A172 (cell line): ENCODE measurements at places on chromosomes 7 and 10. TPM values are rescaled to one million over a fixed set of nuclear protein-coding genes. Genes with fewer than 3 reads are reported as not detected.

- no peak for DNase-seq
These were observed 14.2 kb downstream of the CLRN3 start for GRCh38 chr10:127878475-127879055.

DNA sequence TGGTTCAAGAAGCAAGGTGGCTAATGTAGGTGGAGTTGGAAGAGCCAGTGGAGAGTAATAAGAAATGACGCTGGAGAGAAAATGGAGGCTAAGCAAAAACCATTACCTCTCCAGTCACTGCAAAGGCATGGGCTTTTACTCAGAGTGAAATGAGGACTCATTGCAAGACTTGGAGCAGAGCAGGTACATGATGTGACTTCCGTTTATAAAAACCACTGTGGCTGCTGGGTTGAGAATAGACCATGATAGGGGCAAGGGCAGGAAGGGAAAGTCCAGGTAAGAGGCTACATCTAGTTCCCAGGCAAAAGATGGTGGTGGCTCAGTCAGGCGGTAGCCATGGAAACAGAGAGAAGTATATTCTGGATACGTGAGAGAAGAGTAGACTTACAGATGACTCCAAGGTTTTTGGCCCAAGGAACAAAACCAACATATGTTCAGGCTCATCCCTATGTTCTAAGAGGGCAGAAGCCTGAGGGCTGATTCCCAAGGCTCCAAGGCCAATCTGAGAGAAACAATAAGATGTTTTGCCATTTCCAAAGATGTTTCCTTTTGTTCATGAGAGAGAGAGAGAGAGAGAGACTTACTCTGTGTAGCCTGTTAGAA lies 21.5 kb upstream of the PDE1C start:
- DNase-seq, result no peak

- no peak for DNase-seq
These were observed 484.8 kb upstream of the DPP6 start for GRCh38 chr7:153567426-153567825.

DNA sequence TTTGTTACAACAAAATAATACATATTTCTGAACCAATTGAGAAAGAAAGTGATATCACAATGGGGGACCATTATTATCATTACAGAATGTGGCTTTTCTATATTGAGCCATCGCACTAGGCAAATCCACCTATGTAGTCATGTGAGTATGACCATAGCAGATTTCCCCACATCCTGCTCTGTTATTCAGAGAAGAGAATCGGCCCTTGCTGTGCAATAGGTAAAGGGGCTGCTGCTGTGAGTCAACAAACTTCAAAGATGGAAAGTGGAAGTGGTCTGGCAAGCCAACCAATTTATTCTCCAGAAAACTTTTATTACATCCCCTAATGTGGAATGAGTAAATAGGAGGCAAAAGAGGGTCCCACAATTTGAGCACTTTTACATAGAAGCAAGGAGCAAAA lies 573.4 kb downstream of the ETV1 start:
- DNase-seq, result no peak

- DNase-seq, result no peak
These were observed 14.3 kb downstream of the KCTD7 start for GRCh38 chr7:66642932-66643331.

DNA sequence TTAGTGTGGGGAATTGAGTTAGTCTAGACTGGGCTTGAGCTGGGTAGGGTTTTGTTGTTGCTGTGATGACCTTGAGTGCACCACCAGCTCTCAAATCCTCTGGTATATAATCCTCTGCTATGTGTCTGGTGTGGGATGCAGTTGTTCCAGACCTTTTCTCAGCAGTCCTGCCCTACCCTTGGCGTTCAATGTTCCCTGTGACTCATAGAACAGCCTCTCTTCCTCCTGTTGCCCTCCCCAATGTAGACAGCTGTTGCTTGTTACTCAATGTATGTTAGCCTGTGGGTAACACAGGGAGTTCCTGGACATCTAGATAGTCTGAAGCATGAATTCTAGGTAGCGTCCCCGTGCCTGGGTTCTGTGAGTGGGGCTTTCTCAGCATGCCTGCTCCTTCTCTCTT lies 19.8 kb downstream of the ACBD7 start:
- DNase-seq, result no peak

DNA sequence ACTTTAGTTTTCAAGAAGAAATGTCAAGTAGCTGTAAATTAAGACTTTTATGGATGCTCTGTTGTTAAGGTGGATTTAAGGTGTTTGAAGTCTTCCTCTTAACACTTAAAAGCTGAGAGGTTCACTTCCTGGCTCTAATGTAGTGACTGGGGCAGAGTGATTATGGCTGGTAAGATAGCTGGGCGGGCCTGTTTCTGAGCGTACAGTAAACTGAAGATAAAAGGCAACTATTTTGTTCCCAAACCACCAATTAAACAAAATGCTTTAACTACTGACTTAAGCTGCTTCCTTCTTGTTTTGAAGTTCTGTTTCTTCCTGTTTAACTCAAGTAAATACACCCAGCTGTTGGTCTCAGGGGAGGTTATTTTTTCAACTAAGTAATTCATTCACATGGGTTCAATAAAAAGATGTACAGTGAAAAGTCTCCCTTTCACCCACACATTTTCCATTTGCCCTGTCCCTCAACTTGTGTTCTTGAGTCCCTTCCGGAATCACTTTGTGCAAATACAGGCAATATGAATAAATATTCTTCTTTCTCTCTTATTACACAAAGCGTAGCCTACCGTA lies 19.3 kb downstream of the VWA2 start:
- DNase-seq, result peak; percentile 16

DNA sequence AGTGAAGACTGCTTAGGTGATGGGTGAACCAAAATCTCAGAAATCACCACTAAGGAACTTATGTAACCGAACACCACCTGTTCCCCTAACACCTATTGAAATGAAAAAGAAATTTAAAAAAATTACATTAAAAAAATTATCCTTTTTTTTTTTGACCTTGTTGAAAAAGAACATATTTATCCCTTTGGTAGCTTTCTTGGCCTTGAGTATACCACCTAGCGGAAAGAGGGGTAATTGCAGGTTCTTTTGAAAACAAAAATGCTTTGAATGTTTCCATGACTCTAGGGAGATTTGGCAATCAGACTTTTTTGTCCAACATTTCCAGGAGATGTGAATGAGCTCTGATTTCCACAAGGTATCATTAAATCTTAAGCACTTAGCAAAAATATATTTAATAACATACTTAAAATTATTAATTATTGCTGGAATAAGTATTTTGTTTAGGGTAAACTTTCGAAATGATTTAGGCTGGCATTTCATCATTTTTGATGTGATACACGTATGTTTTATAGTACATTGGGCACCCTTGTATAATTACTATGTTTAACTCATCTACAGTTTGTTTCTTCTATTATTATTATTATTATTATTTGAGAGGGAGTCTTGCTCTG lies 47.0 kb upstream of the ELMO1 start:
- DNase-seq, result peak; percentile 27

DNA sequence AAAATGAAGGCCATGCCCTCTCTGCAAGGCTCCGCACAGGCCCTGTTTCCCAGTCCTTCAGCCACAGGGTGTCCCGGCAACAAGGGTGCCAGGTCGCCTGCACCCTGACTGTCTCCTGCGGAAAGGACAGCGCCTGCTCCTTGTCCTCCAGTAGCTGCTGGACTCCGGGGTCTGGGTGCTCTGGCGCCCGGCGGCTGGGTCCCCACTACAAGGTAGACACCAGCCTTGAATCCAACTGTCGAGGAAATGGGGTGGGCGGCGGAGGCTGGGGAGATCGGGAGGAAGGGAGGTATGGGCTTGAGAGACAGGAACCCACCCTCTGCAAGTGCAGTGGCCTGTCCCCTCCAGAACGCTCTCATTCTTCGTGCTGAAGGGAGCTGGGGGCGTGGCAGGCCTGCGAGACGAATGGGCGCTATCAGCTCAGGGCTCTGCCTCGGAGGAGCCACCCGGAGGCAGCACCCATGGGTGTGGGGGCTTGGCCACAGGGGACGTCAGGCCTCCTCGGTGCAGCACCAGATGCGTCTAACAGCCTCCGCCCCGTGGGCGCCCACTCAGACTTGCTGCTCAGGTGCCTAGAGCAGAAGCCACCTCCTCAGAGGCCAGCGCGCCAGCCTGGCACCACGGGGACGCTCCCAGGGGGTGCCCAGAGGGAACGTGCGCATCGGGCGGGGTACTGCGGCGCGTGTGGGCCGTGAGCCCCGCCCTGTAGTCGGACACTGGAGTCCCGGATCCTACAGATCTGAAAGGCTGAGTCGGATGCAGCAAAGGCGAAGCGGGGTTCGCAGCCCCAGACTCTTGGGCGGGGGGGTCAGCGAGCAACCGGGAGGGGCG lies 15.6 kb downstream of the ADAM8 start:
- peak; percentile 37 for DNase-seq

- DNase-seq, result peak; percentile 89
These were observed 233.1 kb downstream of the PARD3 start for GRCh38 chr10:34581801-34582532.

GRCh38 chr10:62554632-62555199 lies 180.5 kb downstream of the ZNF365 start:
- peak; percentile 51 for DNase-seq

DNA sequence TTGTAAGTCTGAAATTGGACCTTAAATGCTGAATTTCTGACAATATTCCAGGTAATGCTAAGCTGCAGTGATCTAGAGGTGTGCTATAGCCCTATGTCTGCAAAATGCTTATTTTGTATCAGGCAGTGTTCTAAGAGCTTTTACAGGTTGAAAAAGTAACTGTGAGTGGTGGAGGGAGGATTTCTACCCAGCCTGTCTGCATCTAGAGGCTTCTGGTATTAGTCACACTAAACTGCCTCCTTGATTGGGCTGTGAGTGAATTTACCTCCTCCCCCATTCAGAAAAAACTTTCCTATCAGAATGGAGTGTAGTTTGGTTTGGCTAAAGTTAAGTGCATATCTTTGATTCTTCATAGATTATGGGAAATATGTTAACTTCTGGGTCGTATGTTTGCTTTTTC lies 56.8 kb downstream of the BBS9 start:
- DNase-seq, result peak; percentile 88

- DNase-seq, result no peak
These were observed 12.7 kb downstream of the LRRC18 start for GRCh38 chr10:48926764-48927540.

DNA sequence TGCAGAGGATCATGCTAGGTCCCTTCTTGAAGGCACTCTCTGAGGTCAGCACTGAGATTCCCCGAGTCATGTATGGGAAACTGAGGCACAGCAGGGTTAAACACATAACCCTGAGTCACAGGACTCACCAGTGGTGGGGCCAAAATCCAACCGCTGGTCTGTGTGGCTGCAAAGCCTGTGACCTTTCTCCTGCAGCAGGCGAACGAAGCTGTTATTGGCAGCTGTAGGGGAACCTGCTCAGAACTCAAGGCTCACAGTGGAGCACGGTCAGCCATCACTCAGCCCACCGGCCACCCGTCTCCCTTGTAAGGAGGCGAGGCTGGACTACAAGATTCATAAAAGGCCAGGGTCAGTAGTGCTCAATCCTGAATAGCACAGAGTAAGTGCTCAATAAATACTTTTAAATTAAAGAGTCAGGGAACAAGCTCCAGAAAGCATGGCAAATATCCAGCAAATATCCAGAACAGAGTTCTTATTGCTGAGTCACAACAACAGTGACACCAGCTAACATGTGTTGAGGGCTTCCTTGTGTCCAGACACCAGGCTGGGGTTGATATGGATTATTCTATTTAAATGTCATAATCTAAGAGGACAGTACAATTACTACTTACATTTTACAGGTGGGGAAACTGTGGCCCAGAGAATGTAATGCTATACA lies 34.9 kb downstream of the CHST15 start:
- no peak for DNase-seq

GRCh38 chr7:42726066-42726785 lies 185.6 kb downstream of the C7orf25 start:
- DNase-seq, result no peak

GRCh38 chr7:118183428-118183785 lies 557 bp upstream of the LSM8 start:
- no peak for DNase-seq

GRCh38 chr10:99765672-99766301 lies 16.7 kb upstream of the ABCC2 start:
- no peak for DNase-seq

GRCh38 chr7:44213877-44214388 lies 13.2 kb downstream of the YKT6 start:
- DNase-seq, result no peak

DNA sequence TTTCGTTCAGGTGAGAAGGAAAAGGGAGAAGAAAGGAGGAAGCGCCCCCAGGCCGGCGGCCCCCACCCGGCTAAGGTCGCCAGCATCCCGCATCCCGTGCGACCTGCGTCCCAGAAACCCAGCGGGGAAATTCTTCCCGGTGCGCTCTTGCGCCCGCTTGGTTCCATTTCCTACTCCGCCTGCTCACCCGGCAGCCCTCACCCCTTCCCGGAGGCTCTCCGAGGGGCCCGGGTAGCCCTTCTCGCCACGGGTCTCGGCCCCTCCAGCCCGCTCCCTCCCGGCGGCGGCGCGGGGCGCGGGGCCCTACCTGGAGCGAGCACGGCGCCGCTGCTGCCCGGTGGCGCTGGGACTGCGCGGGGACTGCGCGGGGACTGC lies at the start of gene PRKCQ:
Gene PRKCQ (minus strand): TSS at position 373 of the 375 bp plus-strand sequence. CDS start 65,141 bp downstream, outside the sequence.
- DNase-seq, result no peak

- DNase-seq, result no peak
These were observed 33.5 kb upstream of the CADPS2 start for GRCh38 chr7:122919643-122920181.

- DNase-seq, result no peak
These were observed 20.3 kb downstream of the GPRIN2 start for GRCh38 chr10:46536171-46536570.

DNA sequence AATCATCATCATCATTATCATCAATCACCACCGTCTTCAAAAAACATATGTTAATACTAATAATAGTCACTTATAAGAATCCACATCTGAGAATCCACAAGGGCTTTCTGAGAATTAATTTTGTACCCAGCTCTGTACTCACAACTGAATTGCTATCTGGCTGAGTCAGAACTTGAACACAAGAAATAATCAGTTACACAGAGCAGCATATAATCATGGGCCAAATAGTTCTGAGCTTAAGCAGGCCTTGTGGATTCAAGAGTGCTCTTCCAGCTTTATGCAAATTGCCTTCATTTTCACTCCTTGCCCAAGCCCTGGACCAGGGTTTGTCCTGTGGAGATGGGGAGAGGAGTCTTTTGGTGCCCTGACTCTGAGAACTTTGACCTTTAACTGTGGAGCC lies 304.5 kb downstream of the ZNF248 start:
- no peak for DNase-seq

- peak; percentile 70 for DNase-seq
These were observed 29.4 kb upstream of the TNRC18 start for GRCh38 chr7:5452937-5453540.

The ADIRF gene
- not detected in 2 replicates for total RNA-seq

The ATAD1 gene
- 62.9 TPM in 2 replicates for total RNA-seq

The CCDC172 gene
- not detected in 2 replicates for total RNA-seq

The ACTL6B gene
- not detected in 2 replicates for total RNA-seq

The ERVW-1 gene
- total RNA-seq, result not detected in 2 replicates

The ASB10 gene
- total RNA-seq, result not detected in 2 replicates

The KIF5B gene
- total RNA-seq, result 158 and 206 TPM in 2 replicates

The HYAL4 gene
- not detected in 2 replicates for total RNA-seq

The PIK3CG gene
- total RNA-seq, result 4.7 and 5.4 TPM in 2 replicates

The ZDHHC6 gene
- 33.4 and 50.2 TPM in 2 replicates for total RNA-seq

The BBS9 gene
- total RNA-seq, result 12.2 and 18.7 TPM in 2 replicates

The COL13A1 gene
- 0.86 and 1.1 TPM in 2 replicates for total RNA-seq

The HGF gene
- total RNA-seq, result not detected in 2 replicates
